ENCODE measurements at places on chromosomes 6 and 20.
A peak's percentile ranks its signal among the peaks of the same experiment; 100 is the strongest.

GRCh38 chr20:25148982-25149846 is 46.3 kb upstream of the ENTPD6 start:
- DNase-seq, result no peak

GRCh38 chr6:83914953-83915352 is 55.5 kb downstream of the CYB5R4 start:
- DNase-seq, result no peak

GRCh38 chr6:43220439-43220951 is 8.8 kb downstream of the DNPH1 start:
- DNase-seq, result no peak

DNA sequence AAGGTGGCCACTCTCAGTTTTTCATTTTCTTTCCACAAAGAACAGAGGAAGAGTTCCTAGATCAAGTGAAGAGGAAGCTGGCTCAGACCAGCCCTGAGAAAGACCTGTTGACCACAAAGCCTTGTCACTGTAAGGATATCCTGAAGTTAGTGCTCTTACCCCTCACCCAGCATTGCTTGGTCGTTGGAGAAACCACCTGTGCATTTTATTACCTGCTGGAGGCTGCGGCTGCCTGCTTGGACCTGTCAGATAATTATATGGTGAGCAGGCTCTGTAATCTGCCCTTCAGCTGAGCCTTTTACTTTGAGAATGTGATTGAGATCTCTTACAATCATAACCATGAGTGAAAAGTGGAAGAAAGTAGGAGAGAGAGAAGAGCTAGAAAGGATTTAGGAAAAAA is 21.9 kb downstream of the TREML1 start:
- no peak for DNase-seq

DNA sequence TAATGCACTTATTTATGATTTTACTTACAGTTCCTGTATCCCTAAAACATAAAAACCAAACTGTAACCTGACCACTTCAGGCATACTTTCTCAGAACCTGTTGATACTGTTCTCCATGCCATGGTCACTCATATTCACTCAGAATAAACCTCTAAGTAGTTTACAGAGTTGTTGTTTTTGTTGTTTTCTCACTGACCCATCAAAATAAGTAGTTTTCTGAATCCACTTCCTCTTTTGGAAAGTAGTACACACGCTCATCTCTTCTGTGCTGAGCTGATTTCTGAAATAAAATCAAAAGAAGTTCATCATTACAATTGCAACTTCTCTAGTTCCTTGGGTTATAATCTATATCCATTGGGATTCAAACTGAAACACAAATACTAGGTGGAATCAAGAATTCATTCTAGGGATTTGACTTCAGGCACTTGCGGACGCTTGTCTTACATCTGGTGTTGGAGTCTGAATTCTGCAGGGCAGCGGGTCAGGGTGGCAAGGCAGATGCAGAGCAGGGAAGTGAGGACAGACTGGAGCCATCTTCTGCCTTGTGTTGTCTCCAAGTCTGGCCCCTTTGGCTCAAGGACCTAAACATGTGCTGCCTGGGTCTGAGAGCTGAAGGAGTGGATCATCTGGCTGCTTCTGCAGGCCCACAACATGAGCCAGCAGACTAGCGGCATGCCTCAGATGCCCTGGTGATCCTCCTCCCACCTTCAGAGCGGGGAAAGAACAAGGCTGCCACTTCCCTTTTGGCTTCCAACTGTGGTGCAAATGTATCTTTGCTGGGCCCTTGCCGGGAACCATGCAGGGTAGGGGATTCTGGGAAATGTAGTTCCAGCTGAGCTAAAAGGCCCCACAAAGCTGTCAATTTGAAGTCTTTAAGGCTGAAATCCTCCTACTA is 167.9 kb upstream of the MYLIP start:
- DNase-seq, result no peak

GRCh38 chr6:43304361-43304760 is 4.3 kb downstream of the CRIP3 start:
- no peak for DNase-seq

- DNase-seq, result no peak
Measured at GRCh38 chr6:150537491-150537890, 62.2 kb upstream of the PLEKHG1 start.

- DNase-seq, result no peak
Measured at GRCh38 chr6:101351173-101351572, 42.3 kb upstream of the GRIK2 start.

DNA sequence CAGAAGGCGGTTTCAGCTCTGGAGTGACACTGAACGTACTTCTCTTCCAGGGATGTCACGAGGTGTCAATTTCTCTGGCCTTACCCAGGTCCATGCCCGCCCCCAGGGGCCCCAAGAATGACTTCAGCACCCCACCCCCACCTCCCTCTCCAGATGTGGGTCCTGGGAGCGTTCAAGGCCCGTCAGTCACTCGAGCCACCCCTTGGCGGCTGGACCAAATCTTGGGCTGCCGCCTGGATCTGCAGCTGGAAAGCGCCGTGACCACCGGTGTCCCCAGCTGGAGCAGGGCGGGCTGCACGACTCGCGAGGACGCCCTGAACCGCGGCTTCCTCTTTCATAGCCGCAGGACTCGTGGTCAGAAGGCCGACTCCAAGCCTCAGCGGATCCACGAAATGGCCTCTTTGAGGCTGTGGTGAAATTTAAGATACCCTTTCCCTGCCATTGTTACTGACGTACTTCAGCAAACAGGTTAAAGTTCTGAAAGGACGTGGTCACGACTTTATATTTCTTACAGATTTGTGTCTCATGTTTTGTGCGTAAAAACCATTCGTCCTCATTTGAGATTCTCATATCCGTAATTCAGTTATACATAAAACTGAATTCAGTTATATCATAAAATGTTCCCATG is 29.3 kb downstream of the TRIM38 start:
- DNase-seq, result peak; percentile 22

DNA sequence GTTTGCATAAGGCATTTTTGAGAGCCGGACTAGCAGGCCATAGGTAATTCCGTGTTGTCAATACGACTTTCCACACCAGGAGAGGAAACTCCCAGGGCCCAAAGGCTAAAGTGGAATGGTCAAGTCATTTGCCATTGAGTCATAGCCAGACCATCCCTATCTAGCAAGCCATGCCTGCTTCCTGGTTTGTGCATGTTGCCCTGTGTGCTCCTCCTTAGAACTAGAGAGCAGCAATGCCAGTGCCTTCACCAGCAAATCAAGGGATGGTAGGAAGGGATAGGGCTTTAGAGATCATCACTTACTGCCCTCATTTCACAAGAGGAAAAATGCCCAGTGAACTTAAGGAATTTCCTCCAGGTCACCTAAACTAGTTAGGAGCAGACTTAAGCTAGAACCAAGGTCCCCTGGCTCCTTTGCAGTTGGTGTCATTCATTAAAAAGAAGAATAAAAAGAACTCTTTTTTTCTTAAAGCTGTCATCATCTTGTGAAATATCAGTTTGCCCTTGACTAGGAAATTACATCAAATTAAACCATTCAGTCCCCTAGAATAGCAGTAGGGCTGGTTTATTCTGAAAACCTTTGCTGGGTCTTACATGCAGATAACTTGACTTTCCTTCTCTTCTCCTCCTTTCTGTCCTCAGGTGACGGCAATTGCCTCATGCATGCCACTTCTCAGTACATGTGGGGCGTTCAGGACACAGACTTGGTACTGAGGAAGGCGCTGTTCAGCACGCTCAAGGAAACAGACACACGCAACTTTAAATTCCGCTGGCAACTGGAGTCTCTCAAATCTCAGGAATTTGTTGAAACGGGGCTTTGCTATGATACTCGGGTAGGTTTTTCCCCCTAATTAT is 7.4 kb downstream of the TNFAIP3 start:
- no peak for DNase-seq

- DNase-seq, result peak; percentile 44
Measured at GRCh38 chr20:13546497-13547131, 92.1 kb downstream of the TASP1 start.

DNA sequence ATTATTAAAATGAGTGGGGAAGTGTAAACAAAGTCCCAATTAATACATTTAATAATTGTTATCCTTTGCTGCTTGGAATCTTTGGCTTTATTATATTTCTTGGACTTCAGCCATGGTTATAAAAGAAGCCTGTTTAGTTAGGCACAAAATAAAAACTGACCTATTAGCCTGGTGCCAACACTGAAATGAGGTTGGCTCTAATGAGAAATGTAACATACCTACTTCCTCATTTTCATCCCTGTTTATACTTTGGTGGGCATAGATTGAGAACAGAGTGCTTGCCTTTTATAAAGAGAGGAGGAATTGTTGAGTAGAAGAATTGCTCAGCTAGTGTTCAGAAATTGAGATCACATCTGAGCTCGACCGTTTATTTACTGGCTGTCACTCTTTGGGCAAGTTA is 471.3 kb downstream of the UTRN start:
- DNase-seq, result no peak

DNA sequence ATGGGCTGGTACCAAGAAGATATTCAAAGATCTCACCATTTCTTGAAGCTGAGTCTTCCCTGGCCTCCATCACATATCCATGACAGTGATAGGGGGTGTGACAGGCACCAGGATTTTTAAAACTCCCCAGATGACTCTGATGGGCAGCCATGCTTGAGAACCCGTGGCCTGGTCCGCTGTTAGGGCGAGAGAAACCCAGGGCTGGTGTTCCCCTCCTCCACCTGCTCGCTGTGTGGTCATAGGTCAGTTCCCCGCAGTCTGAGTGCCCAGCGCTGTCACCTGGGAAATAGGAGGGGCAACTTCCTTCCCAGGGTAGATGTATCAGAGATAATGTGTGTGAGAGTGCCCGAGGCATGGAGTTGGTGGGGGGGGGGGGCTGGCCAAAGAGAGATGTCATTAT is 50.9 kb downstream of the TMEM242 start:
- no peak for DNase-seq

GRCh38 chr6:710601-711571 is 17.9 kb upstream of the EXOC2 start:
- DNase-seq, result peak; percentile 25

DNA sequence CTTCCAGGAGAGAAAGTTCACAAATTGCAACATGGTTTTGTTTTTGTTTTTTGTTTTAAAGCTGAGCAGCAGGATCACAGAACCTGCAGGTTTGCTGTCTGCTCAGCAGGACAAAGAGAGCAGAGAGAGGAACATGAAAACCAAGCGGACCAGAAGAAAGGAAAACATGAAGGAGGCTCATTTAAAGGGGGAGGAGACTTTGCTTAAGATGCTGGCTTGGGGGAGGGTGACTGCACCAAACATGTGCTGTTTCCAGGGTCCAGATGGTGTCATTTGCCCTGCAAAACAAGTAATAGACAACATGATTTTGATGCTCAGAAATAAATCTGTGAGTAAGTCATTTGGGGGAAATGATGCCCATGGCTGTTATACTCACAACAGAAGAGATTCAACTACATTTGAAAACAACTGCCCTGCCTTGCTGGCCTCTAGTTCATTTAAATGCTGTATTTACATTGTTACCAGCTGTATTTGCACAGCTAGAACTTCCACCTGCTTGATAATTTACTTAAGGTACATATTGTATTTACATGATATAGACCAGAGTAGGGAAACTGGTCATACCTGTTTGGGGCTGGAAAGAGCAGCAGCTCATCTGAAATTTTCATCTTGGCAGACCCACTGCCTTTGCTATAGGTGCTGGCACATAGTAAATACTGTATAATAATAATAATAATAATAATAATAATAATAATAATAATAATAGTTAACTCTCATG is 32.2 kb upstream of the CHD6 start:
- no peak for DNase-seq

DNA sequence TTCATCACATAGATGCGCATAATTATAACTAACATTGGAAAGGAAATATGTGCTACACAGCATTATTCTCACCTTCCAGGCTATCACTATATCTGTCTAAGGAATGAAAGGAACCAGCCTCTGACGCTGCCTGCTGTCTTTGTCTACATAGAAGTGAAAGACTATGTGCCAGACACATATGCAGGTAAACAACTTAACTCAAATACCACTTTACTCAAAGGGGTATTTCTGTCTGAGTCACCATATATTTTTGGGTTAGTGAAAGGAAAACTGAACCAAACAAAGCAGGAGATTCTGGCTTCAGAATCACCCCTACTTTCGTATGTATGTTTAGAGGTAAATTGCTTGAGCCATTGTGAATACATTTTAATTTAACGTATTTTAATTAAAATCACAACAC is 328.6 kb upstream of the PLCB4 start:
- DNase-seq, result no peak

- DNase-seq, result no peak
Measured at GRCh38 chr6:92243315-92243714, 1176.0 kb downstream of the EPHA7 start.

DNA sequence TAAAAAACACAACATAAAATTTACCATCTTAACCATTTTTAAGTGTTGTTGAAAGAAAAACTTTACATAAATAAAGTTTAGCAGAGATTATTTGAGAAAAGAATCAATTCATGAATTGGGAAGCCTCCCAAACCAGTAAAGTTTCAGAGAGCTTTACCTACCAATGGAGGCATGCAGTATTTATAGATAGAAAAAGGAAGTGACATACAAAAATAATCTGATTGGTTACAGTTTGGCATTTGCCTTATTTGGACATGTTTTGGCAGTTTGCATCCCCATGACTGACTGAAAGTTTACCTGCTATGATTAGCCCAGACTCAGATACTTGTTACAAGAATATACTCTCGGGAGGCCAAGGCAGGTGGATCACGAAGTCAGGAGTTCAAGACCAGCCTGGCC is 3.7 kb upstream of the CMTR1 start:
- no peak for DNase-seq

- DNase-seq, result no peak
Measured at GRCh38 chr6:11798096-11798495, 19.5 kb upstream of the ADTRP start.

GRCh38 chr20:20461551-20461950 is 93.6 kb downstream of the INSM1 start:
- DNase-seq, result no peak

- DNase-seq, result no peak
Measured at GRCh38 chr20:63165356-63166192, 50.4 kb downstream of the YTHDF1 start.

DNA sequence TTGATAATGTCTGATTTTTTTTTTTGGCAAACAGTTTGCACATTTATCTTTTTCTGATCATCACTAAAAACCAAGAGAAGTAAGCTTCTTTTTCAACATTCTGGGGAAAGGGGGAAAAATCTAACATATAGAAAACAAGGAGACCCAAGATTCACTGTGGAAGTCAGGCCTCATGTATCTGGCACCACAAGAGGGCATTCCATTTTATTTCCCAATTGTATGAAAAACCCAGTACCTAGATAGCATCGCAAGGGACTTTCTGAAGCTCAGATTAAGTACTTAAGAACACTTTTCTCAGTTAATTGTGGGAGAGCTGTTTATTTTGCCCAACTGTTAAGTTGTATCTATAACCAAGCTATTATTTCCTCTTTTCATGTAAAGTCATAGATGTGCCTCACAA is 152.9 kb downstream of the KLHL32 start:
- no peak for DNase-seq

DNA sequence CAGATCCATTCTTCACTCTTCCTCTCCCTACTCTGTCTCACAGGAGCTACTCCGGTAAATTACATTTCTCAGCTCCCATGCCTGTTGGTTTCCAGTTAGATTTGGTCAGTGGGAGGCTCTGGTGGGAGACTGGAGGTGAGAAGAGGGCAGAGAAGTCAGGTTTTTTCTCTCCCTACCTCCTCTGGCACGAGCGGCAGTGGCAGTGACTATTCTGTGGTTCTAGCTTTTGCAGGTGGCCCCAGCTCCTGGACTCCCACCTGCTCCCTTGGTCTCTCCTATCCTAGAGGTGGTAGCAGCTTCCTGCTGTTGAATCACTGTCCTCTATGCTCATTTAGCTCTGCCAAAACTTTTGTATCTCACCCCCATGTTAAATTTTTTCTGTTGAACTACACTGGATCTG is 17.9 kb downstream of the TLDC2 start:
- DNase-seq, result no peak
